ENCODE measurements at places on chromosomes 13 and 19.
A peak's percentile ranks its signal among the peaks of the same experiment; 100 is the strongest.

- peak; percentile 49 for DNase-seq
These were observed 73.5 kb upstream of the C13orf46 start for GRCh38 chr13:114047358-114047881.

DNA sequence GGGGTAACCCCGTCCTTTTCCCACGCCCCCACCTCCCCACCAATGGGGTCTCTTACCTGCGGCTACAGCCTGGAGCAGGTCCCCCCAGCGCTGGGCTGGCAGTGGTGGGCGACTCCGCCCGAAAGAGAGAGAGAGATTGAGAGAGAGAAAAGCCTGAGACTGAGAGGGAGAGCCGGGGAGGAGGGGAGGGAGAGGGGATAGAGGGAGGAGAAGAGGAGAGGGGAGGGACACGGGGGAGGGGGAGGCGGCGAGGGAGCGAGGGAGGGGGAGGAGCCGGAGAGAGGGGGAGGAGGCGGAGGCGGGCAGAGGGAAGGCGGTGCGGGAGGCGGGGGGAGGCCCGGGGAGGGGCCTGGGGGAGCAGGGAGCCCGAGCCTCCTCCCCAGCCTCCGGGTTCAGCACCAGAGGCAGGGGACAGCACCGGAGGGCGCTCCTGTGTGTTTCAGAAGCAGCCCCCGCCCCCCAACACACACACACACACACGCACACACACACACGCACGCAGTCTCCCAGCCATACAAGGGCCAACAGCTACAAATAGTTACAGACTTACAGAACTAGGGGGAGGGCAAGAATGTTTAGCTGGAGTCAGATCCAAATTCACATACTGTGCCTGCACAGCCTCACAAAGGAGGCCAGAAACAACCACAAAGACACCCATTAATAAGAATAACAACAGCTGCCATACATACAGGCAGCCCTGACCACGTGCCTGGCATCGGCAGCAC, at the start of gene SLC8A2:
Gene SLC8A2, minus strand, starts transcription at position 161 of the 725 bp plus-strand sequence. CDS start 5,490 bp downstream, outside the sequence.
- peak; percentile 21 for DNase-seq

- no peak for DNase-seq
These were observed 306 bp downstream of the SUGT1 start for GRCh38 chr13:52652980-52653303.

- DNase-seq: peak; percentile 97
These were observed 19.2 kb downstream of the CEACAM6 start for GRCh38 chr19:41774515-41774980.

GRCh38 chr19:40599902-40600569, 1.1 kb upstream of the LTBP4 start:
- no peak for DNase-seq

GRCh38 chr13:60135344-60135743, 28.4 kb downstream of the DIAPH3 start:
- no peak for DNase-seq

DNA sequence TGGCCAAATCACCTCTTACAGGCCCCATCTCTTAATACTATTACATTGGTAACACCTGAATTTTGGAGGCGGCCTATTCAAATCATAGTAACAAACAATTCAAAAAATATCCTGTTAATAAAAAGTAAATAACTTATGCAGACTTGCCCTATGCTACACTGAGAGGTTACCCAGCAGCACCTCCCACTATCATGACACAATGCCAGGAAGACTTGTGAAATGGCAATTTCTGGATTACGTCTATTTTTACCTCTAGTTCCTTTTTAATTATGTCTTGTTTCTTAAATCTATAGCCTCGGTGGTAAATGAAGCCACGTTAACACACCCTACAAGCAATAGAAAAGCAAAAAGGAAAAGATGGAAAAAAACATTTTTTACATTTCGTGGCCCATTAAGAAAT, 6.2 kb upstream of the DZIP1 start:
- no peak for DNase-seq

DNA sequence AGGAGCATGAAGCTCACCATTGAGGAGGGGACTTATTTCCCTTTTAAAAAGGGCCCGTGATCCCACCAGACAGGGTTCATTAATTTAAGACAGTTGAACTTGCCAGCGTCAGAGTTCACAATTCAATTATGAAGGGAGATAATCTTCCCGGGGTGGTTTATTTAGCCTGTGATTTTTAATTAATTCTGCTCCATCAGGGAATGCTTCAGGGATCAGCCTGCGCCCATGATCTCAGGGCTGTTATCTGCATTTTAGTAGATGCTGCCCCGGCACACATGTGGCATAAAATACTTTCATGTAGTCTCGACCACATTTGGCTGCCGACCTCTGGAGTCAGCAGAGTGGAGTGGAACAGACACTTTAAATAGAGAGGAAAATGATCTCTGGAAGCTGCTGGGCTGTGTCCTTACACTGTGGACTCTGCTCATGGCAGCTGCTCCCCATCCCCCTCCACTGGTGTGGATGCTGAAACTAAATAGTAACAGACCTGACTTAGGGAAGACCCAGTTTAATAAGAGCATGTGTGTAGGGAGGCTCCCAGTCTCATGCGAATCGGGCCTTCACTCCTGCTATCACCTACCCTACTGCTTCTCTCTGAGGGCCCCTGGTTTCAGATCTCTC, 256.9 kb downstream of the TEX29 start:
- DNase-seq: no peak

GRCh38 chr13:70816853-70817252, 708.6 kb upstream of the KLHL1 start:
- DNase-seq: no peak

GRCh38 chr19:18480006-18480691, 41.7 kb downstream of the ELL start:
- peak; percentile 17 for DNase-seq

DNA sequence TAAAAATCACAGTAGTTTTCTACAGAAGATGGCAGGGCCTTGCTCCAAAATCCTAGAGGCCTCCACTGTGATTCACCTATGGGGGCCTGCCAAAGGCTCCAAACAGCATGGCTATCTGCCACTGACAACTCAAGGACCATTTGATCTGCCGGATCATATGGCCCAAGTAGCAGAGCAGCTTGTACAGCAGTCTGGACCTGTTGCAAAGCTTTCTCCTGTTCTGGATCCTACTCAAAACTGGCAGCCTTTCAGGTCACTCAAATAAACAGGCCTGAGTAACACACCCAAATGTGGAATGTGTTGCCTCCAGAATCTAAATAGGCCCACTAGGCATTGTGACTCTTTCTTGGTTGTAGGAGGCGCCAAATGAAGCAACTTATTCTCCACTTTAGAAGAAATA, 1049.3 kb downstream of the PCDH9 start:
- no peak for DNase-seq

GRCh38 chr19:36604656-36605100, 435 bp upstream of the ZNF382 start:
- DNase-seq: peak; percentile 24

- no peak for DNase-seq
These were observed 92.6 kb upstream of the FAM216B start for GRCh38 chr13:42688821-42689220.

DNA sequence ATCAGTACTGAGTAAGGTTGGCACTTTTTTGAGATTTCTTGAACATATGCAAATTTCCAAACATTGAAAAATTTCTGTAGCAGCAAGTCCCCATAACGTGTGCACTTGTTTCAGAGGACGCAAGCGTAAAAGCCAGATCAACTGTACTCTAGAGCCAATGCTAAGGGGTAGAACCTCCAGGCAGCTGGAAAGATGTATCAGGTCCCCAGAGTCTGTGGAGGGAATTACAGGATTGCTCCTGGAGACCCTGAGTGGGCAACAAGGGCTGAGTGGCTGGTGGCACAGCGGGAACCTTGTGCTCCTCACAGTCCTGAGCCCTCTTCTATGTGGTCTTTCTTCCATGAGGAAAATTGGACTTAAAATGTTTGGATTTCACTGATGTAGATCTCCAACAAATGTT, 53.9 kb upstream of the AMER2 start:
- no peak for DNase-seq

DNA sequence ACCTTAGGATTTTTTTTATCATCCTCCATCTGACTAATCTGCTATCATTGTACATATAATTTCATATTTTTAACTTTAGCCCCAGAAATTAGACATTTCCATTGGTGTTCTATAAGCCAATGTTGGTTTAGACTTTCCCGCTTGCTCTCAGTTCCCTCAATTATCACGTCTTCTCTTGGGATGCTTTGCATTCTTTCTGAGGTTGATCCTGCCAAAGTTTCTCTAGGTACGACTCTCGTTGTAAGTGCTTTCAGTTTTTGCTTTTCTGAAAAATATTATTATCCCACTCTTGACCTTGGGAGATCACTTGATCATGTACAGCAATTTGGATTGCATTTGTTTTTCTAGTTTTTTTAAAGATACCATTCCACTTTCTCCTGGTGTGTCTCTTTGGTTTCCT, 270.2 kb downstream of the IRS2 start:
- DNase-seq: no peak

DNA sequence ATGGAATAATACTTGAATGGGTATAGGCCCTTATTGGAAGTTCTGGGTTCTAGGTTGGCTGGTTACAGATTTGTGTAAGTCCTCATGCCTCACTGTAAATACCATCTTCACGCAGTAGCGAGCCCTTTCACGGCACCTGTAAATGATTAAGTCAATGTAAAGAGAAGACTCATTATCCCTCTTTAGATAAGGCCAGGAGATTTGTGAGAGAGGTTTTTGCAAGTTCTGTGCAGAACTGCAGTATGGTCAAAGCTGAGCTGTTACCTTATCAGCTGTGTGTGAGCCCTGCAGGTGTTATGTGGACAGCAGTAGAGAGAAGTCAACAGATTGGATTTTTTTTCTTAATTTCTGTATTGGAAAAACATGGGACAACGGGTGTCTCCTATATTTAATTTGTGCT, 141.6 kb downstream of the SHISA2 start:
- DNase-seq: no peak

- no peak for DNase-seq
These were observed 22.9 kb downstream of the LRCH1 start for GRCh38 chr13:46575818-46576221.

GRCh38 chr13:74646091-74646490, 511.9 kb upstream of the KLF12 start:
- no peak for DNase-seq

DNA sequence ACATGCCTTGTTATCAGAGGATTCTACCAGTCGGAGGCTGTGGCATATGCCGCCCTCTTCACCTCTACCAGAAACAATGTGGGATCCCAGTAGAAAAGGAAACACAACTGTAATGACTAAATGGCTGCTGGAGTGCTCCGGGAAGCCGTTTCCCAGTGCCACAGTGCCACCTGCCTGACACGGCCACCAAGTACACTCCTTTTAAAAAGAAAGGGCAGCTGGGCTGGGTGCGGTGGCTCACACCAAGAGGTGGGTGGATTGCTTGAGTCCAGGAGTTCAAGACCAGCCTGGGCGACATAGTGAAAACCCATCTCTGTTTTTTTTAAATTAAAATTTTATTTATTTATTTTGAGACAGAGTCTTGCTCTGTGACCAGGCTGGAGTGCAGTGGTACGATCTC, 67.3 kb downstream of the TRPM4 start:
- DNase-seq: peak; percentile 24

DNA sequence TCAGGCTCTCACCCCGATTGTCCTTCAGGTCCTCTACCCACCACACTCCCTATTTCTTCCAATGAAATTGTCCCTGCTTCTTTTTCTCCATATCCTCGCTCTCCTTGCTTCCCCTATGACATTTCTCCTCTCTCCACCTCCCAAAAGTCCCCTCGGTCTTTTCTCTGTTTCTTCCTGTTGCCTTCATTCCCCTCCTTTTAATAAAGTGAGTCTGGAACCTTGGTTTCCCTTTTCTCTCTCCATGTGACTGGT, 676 bp upstream of the ZNF574 start:
- DNase-seq: peak; percentile 56

DNA sequence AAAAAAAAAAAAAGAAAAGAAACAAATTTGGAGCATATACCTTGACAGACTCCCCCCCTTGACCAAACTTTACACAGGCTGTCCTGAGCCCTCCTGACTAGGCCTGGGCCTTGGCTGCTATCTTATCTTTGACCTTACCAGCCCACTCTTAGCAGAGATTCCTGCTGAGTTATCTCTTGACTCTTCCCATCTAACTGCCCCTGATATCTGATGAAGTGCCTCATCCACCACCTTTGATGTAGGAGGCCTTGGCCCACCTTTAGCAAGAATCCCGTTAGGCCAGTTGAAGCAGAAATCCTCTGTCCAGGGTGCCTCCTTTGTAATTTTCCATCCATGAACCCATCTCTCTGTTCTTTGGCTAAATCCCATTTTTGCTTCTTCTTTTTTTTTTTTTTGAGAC, 43.6 kb downstream of the NLRP12 start:
- no peak for DNase-seq

DNA sequence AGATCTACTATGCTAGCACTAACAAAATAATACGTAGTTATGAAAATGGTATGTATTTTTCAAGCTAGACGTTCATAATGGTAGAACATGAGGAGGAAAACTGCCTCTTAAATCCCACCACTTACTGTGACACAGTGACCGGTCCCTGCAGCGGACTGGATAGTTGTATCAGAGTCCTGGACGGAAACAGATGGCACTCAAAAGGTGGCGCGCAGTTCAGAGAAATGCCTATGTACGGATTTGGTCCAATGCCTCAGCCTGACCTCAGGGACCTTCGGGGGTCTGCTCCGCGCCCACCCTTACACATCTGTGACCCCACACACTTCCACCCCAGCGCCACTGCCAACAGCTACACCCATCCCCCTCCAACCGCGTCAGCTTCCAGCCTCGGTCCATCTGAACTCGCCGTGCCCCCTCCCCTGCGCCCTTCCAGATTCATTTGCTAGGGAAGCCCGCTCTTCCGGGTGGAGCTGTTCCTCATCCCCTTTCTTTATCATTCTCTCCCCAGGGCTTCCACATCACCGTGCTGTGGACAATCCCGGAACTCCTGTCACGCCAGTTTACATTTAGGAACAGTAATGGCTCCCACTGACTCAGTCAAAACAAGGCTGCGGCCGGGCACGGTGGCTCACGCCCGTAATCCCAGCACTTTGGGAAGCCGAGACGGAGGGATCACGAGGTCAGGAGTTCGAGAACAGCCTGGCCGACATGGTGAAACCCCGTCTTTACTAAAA, 792 bp upstream of the LENG8 start:
- no peak for DNase-seq

GRCh38 chr19:3284759-3285646, 60.5 kb downstream of the CELF5 start:
- DNase-seq: peak; percentile 83

GRCh38 chr19:35331551-35332214, 2.7 kb downstream of the CD22 start:
- no peak for DNase-seq

DNA sequence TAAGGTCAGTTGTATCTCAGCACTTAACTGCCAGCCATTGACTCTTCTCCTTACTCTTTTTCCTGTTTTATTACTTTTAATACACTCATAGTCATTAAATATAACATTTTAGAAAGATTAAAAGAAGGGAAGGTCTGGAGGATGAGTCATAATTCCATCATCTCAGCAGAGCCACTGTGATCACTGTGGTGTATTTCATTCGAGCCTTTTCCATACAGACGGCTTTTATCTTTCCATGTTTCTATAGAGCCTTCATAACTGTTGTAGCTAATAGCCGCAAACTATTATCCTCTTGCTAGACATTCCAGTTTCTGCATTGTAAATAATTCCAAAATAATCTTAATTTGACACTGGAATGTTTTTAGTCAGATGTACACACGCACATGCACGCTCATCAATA, 4.7 kb upstream of the FLT1 start:
- DNase-seq: no peak
